Omental fat pad (tissue), 4 donors: ENCODE measurements at places on chromosomes 5 and 9. TPM values are rescaled to one million over a fixed set of nuclear protein-coding genes. Genes with fewer than 3 reads are reported as not detected.

DNA sequence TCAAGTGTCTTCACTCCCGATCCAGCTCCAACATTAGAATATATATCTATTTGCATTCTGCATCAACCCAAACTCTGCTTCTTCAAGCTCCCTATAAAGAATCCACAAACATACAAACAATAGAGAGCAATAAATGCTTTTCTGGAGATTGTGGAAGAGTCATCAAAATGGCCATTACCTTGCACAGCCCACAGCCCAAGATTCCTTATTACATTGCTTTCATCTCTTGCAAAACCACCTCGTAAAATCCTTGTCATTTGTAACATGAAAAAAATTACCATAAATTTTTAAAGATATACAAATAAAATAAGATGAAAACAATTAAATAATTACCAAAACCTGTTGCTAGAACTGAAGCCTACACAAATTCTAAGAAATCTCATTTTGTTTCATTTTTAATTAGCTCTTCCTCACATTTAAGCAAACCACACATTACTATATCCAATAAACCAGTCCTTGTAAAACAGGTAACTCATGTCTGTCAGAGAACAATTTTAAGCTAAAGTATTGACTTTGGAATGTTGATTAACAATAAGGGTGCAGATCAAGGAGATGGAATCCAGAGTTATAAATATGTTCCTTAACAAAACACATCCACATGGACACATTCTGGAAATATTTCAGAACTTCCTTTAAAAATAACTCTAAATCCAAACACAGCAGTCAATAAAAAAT lies 7.1 kb downstream of the SPINK9 start:
- DNase-seq: no peak

The HAVCR1 gene
- 2.2 TPM for total RNA-seq

DNA sequence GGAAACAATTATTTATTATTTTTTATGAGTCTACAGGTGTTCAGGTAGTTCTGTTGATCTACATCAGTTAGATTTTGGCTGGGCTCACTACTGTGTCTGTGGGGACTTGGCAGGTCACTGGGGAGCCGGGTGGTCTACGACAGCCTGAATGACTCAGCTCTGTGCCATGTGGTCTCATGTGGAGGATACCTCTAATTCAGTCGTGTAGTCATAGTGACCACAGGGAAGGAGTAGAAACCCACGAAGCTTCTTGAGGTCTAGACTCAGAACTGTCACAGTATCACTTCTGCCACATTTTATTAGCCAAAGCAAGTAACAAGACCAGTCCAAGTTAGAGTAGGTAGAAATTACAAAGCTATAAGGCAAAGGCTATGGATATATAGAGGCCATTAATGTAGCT lies 64.7 kb upstream of the GRAMD2B start:
- DNase-seq: no peak

The FANCG gene
- 11.8 TPM for total RNA-seq

DNA sequence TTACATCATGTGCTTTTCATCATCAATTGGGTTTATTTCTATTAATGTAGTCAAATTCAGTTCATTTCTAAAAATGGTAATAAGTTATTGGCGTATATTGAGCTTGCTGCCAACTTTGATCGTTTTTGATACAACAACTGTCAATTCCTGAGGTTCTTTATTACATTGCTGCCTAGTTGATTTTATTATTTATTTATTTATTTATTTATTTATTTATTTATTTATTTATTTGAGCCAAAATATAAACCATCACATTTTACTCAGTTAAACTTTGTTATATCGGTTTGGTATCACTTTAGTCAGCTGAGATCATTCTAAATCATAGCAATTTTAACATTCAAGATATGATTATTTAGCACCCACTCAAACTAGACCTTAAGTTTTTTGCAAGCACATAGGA lies 100.0 kb downstream of the FBXO38 start:
- DNase-seq: no peak

DNA sequence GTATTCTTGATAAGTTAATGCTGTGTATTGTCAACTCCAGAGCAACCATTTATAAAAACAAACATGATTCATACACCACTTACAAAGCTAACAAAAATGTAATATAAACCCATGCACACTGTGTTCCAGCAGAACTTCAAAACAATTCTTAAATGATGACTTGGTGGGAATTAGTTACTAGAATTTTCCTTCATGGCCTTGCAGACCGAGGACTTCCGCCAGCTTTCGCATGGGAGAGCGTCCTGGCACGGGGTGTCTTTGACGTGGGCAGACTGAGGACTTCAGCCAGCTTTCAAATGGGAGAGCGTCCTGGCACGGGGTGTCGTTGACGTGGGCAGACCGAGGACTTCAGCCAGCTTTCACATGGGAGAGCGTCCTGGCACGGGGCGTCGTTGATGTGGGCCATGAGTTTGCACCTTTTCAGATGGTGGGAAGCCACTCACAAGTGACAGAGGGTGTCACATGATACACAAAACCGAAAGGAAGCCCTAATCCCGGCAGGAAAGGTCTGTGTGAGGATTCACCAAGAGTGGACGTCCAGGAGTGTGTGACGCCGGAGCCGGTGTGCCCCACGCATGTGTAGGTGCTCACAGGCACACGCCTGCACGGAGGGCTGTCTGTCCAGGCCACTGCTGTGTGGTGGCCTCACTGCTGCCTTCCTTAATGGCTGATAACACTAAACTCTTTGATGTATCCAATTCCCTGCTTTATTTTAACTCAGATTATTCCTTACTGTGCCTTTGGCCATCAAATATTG lies 211.3 kb upstream of the IRX4 start:
- no peak for DNase-seq

GRCh38 chr5:160655717-160656116 lies 196.3 kb downstream of the ATP10B start:
- no peak for DNase-seq

DNA sequence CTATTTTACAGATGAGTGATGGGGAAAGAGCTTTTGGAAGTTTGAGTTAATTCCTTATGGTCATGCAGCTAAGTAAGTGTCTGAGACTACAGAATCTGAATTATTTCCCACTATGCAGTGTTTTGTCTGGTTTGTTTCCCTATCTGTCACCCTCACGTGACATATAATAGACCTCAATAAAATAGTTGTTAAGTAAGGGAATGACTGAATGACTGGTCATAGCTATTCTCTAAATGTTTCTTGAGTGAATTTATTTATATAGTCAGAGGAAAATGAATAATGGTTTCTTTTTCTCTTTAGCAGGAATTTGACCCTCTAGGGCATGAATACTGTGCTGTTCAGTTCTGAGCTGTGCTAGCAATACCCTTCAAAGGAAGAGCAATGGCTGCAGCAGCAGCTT lies 10.3 kb downstream of the TRIM32 start:
- DNase-seq: no peak

- DNase-seq: no peak
Measured at GRCh38 chr9:85392260-85392659, 349.5 kb downstream of the AGTPBP1 start.

DNA sequence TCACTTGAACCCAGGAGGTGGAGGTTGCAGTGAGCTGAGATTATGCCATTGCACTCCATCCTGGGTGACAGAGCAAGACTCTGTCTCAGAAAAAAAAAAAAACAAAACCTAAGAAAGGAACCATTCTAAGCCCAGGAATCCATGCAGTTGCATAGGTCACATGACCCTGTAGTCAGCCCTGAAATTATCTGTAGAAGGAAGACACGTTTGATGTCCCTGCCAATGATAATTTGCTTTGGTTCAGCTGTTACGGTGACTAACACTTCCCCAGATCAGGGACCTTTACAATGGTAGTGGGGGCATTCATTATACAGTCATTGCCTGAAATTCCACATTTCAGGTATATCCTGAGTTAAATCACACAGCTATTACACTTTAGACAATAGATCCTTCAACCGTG lies 50.5 kb downstream of the PRKACG start:
- no peak for DNase-seq

- DNase-seq: no peak
Measured at GRCh38 chr9:2286825-2287455, 271.8 kb downstream of the SMARCA2 start.

DNA sequence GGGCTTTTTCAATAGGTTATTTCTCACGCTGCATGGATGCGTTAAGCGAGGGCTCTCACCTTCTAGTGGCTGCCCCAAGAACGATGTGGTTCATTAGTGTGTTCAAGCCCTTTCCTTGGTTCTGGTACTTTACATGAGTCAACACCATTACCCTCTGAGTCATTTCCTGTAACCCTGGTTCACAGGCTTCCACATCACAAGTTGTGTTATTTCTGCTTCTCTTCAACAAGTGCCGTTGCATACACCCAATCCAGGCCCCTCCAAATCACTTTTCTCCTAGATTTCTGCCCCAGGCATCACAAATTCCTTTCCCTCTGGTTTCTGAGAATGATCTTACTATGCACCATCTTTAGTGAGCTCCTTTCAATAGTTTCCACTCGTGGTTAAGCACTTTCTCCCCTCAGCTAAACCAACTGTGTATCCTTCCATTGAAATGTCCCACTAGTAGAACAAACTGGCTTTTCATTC lies 69.5 kb upstream of the RAD23B start:
- no peak for DNase-seq

DNA sequence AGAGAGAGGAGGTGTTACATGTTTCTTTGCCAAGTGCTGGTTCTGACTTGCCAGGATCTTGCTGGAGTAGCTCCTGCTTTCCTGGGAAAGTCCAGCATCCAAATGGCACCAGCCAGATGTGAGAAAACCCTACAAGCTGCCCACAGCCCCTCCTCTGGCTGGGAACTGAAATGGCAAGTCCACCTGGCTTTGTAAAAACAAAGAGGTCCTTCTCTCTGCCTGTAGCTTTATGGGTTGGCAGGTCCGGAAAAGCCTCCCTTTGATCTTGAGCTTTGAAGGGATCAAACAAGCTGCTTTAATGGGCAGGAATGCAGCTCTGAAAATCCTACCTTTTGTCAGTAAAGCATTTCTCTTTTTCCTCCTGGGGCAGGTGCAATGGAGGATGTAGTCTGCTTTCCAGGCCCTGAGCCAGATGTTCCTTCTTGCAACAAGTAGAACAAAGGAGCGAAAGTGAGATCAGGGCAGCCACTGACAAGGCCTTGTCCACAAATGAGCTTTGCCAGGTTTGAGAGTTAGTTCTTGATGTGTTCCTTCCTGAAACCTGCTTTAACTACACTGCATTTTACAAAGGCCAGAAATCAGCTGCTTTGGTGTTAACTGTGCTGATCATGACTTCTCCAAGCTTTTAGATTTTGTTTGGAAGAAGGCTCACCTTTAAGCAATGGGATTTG lies 456.7 kb downstream of the ZNF608 start:
- no peak for DNase-seq

The ATP6V0E1 gene
- total RNA-seq: 263 TPM

GRCh38 chr9:22682961-22683699 lies 236.5 kb downstream of the DMRTA1 start:
- no peak for DNase-seq

DNA sequence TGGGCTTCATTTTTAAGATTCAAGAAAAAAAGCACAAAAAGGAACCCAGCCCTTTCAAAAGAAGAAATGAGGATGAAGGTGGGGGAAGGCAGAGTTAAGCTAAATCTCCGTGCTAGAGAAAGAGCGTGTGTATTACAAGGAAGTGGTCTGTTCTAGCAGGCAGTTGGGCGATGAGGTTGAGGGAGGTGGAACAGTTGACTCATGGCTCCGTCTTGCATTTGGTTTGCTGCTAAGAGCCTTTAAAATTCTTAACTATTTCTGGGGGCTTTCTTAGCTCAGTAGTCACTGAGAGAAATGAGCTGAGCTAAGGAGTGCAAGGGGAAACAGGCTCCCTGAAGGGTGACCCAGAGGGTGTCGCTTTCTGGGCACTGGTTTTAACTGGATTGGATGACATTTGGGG lies 117.4 kb downstream of the GCNT1 start:
- no peak for DNase-seq

The NME5 gene
- 0.75 TPM for total RNA-seq

DNA sequence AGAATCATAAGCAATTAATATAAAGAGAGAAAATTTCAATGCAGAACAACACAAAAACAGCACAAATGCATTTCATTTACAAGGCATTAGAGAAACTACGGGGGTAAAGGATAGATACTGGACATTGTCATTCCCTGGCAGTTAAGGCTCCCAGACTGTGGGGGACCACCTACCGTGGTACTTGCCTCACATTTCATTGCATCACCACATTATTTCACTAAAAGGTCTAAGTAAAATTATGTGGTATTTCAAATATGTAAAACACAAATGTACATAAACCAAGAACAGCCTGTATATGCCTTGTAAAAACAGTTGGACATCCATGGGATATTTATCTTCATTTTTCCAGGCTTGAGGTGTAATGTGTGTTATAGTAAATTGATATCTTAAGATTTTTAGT lies 571.2 kb upstream of the ZNF462 start:
- no peak for DNase-seq

GRCh38 chr5:83092619-83093018 lies 15.3 kb downstream of the XRCC4 start:
- no peak for DNase-seq

DNA sequence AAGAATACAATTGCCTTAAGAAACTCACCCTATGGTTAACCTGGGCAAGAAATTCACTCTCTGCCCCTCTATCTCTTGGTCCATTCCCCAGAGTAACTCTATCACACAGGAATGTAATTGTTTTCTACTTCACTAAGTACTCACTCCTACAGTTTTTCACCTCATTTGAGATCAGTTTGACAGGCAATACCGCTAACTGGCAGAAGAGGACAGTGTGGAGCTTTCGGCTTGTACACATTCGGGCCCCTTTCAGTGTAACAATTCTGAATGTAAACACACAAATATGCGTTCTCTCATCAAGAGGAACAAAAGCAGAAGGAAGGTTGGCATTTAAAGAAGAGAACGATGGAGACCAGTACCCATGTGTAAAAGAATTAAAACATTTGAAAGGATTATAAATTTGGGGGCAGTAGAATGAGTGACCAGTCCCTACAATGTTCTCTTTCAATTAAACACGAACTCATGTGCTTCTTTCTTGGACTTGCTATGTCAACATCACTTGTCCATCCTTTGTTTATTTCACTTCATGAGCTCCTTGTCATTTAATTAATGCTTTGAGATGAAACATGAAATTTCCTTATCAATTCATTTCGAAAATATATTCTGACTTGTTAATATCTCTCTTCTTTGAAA lies 188.5 kb upstream of the GRAMD2B start:
- DNase-seq: no peak

The PLPPR1 gene
- total RNA-seq: not detected

GRCh38 chr9:9223175-9223574 lies 1389.6 kb downstream of the PTPRD start:
- no peak for DNase-seq

GRCh38 chr5:58542709-58543108 lies 40.2 kb upstream of the RAB3C start:
- no peak for DNase-seq

DNA sequence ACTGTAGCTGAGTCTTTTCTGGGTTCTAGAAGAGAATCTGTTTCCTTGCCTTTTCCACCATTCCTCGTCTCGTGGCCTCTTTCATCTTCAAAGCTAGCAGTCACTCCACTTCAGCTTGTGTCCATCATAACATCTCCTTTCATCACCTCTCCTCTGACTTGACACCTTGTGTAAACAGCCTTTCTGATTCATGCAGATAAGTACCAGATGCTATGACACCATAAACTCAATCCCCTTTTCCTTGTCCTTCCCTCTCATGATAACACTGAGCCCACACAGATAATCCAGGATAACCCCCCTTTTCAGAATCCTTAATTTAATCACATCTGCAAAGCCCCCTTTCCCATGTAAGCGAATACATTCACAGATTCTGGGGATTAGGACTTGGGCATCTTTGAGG lies 95.5 kb downstream of the SNX24 start:
- DNase-seq: no peak

- no peak for DNase-seq
Measured at GRCh38 chr5:159106569-159107282, 7.0 kb upstream of the EBF1 start.

GRCh38 chr5:36877667-36878391 lies 1.3 kb downstream of the NIPBL start:
- no peak for DNase-seq
